ENCODE measurements at places on chromosomes 13 and 19. TPM values are rescaled to one million over a fixed set of nuclear protein-coding genes. Genes with fewer than 3 reads are reported as not detected.

DNA sequence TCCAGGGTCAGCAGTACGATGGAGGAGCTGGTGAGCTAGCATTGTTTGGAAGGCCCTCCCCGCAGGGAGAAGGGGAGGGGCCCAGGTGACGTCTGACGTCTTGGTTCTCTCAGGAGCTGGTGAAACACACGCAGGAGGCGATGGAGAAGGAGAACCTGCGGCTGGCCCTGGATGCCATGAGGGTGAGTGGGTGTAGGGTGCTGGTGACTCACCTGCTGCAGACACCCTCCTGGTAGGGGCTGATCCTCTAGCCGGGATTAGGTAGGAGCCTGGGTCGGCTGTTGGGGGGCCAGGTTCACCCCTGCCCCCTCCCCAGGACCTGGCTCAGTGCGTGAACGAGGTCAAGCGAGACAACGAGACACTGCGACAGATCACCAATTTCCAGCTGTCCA, 55.8 kb downstream of the VAV1 start:
- H3K27me3 ChIP-seq: no peaks in the 10 kb centered on the region
- no peak overlapping the region for H3K4me3 ChIP-seq
- no peaks in the 10 kb centered on the region for H3K36me3 ChIP-seq
- no peak overlapping the region for H3K27ac ChIP-seq

DNA sequence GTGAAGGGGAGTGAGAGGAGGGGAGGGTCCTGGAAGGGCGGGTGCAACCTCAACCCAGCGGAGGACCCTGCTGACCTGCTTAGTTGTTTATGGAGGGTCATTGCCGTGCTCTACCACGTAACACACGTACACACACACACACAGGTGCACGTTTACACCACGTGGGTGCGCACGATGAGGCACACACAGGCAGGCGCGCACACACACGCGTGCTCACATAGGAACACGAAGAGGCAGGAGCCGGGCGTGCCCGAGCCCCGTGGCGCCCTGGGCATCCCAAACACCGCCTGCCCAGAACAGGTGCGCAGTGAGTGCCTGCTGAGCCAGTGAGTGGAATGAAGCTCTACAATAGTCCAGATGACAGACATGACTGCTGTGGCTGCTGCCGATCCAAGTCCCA, 11.2 kb upstream of the MADCAM1 start:
- no peak overlapping the region for H3K27ac ChIP-seq
- H3K4me3 ChIP-seq: no peak overlapping the region
- H3K27me3 ChIP-seq: peaks cover 9% of the 10 kb centered on the region

DNA sequence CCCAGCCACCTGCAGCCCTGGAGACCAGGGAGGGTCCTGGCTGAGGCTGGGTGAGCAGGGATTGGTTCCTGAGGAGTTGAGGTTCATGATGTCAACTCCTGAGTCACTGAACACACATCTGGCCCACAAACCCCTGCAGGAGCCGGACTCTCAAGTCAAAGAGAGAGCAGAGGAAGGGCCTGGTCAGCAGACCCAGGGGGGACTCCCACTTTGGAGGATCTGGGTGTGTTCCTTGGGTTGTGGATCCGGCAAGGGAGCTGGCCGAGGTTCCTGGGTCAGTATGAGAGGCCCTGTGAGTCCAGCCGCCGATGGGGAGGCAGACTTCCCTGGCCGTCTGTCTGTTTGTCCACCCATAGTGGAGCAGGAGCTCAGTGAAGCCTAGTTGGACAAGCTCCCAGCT, 4.0 kb downstream of the SLC7A10 start:
- no peaks in the 10 kb centered on the region for H3K36me3 ChIP-seq
- peaks cover 6% of the 10 kb centered on the region for H3K4me1 ChIP-seq
- no peak overlapping the region for H3K4me3 ChIP-seq
- H3K27ac ChIP-seq: no peak overlapping the region
- H3K27me3 ChIP-seq: no peaks in the 10 kb centered on the region
- DNase-seq: no peak

DNA sequence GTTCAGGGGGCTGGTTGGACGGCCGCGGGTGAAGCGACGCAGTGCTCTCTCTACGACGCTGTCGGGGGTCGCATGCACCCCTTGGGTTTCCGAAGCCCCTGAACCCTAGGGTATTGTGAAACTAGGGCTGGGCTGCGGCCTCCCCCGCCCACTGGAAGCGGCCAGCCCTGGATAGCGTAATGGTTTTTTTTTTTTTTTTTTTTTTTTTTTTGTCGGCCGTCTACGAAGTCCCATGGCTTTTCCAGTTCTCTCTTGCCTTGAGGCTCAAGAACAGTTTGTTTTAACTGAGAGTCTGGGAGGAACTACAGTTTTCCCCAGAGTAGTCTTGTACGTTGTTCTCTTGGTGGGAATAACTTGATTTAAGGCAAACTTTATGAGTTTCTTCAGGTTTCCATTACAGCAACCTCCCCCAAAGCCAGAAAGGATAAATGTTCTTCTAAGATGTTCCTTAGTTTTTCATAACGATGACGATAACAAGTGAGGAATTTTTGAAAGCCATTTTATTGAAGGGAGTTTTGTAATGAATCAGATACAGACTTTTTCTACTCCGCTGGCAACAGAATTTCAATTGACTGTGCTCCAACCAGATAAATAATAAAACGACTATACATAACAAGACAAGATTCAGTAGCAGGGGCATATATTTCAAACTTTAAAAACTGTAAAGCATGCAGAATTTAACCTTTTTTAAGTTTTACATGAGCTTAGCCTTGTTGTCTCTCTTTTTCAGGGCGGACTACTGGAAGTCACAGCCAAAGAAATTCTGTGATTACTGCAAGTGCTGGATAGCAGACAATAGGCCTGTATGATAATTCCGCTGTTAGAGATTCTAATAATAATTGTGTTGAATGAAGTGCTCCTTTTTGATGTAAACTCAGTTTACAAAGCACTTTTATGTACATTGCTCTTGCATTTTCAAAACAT, 867 bp downstream of the WBP4 start:
- peaks cover 40% of the 10 kb centered on the region for H3K4me1 ChIP-seq
- H3K27ac ChIP-seq: peak overlapping the region; percentile 99
- no peaks in the 10 kb centered on the region for H3K27me3 ChIP-seq
- H3K4me3 ChIP-seq: peak overlapping the region; percentile 83
- H3K36me3 ChIP-seq: peaks cover 4% of the 10 kb centered on the region

- peaks cover 16% of the 10 kb centered on the region for H3K27me3 ChIP-seq
- H3K36me3 ChIP-seq: no peaks in the 10 kb centered on the region
- no peaks in the 10 kb centered on the region for H3K4me1 ChIP-seq
- no peak for DNase-seq
Observed at GRCh38 chr19:51713319-51714285, 10.2 kb downstream of the HAS1 start.

- no peak for DNase-seq
- no peak overlapping the region for H3K27ac ChIP-seq
- no peaks in the 10 kb centered on the region for H3K27me3 ChIP-seq
- H3K36me3 ChIP-seq: no peaks in the 10 kb centered on the region
Observed at GRCh38 chr19:18924684-18925213, 5.2 kb downstream of the DDX49 start.

- H3K4me3 ChIP-seq: no peak overlapping the region
- no peaks in the 10 kb centered on the region for H3K27me3 ChIP-seq
- no peak overlapping the region for H3K27ac ChIP-seq
- DNase-seq: no peak
- H3K4me1 ChIP-seq: no peaks in the 10 kb centered on the region
- peaks cover 7% of the 10 kb centered on the region for H3K36me3 ChIP-seq
Observed at GRCh38 chr13:24459234-24459633, 53.3 kb downstream of the PARP4 start.

DNA sequence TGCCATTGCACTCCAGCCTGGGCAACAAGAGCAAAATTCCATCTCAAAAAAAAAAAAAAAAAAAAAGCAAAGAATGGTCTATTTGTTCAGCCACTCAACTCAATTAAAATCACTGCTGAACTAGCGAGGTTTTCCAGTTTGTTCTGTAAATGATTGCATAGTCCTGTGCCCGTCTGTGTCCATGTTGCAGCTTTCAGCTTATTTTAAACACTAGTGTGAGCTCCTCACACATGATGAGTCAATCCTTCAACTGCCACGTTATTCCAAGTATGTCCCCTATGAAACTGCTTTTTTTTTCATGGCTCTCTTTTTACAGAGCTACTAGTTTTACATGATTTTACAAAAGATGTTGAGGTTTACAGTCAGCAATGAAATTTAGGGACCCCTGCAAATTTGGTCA, 12.2 kb downstream of the SUGP2 start:
- DNase-seq: no peak
- peaks cover 2% of the 10 kb centered on the region for H3K36me3 ChIP-seq
- H3K27ac ChIP-seq: peak overlapping the region; percentile 25
- no peak overlapping the region for H3K4me3 ChIP-seq

- no peak for DNase-seq
- H3K4me3 ChIP-seq: no peak overlapping the region
Observed at GRCh38 chr19:55441319-55441691, 1.8 kb downstream of the SHISA7 start.

DNA sequence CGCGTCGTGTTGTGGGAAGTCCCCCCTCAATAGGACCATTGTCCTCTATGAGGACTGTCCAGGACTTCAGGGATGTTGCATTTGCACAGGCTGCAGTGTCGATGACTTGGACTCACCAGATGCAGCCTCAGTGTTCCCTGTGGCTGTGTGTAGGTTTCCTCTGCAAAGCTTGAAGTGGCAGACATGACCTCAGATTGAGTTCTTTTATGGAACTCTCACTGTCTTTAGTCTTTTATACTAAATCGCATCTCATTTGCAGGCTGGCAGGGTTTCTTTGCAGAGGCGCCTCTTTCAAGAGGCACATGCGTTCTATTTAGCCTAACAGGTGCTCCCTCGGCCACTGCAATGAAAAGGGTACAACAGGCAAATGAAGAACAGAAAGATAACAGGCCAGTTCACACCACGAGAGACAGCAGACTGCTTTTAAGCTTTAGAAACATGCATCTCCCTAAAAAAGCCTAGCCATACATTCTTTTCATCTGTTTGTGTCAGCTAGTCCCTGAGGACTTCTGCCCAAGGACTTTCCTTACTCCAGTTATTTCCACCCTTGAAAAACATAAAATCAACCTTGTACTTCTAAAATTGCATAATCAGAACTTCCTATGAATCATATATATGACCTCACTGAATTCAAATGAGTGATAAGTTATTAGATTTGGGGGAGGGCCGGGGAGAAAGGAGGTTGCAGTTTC, 118.4 kb downstream of the RAB20 start:
- peaks cover 3% of the 10 kb centered on the region for H3K36me3 ChIP-seq
- peak overlapping the region; percentile 70 for H3K27ac ChIP-seq
- H3K4me1 ChIP-seq: no peaks in the 10 kb centered on the region
- H3K4me3 ChIP-seq: no peak overlapping the region
- DNase-seq: no peak
- H3K27me3 ChIP-seq: no peaks in the 10 kb centered on the region

- H3K27ac ChIP-seq: no peak overlapping the region
- no peak for DNase-seq
- H3K27me3 ChIP-seq: no peaks in the 10 kb centered on the region
- H3K36me3 ChIP-seq: no peaks in the 10 kb centered on the region
- H3K4me3 ChIP-seq: no peak overlapping the region
- no peaks in the 10 kb centered on the region for H3K4me1 ChIP-seq
Observed at GRCh38 chr13:57340878-57341277, 173.9 kb downstream of the PRR20E start.

DNA sequence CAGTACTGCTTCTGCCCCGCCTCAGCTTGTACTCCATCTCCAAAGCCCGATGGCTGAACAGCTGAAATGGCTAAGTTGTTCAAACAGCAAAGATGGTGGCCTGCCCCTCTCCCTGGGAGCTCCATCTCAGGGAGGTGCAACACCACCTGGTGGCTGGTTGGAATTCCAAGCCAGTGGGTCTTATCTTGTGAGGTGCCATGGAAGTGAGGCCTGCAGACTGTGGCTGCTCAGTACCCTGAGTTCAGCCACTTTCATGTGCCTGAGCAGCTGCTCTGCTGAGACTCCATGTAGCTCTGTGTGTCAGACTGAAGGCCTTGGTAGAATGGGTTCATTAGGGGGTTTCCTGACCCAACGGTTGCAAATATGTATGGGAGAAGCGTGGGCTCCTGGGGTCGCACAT, 67.3 kb upstream of the SPRY2 start:
- no peaks in the 10 kb centered on the region for H3K27me3 ChIP-seq
- no peaks in the 10 kb centered on the region for H3K4me1 ChIP-seq
- H3K27ac ChIP-seq: no peak overlapping the region
- H3K36me3 ChIP-seq: no peaks in the 10 kb centered on the region

DNA sequence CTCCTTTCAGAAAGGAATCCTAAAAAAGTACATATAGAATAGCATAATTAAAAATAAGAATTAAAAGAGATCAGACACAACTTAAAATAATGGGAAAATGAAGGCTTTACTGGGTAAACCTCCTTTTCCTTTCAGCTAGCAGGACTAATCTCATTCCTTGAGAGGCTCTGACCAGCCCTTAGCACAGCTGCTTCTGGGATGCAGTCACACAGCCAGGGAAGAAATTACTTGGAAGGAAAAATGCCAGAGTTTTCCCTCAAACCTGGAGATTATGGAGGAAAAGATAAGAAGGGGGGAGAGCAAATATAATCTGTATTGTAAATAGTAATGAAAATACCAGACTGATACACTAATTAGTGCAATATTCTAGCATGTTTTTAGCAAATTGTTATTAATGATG, 91.8 kb downstream of the LRCH1 start:
- no peak overlapping the region for H3K27ac ChIP-seq
- H3K4me1 ChIP-seq: peaks cover 18% of the 10 kb centered on the region
- H3K36me3 ChIP-seq: no peaks in the 10 kb centered on the region
- no peak overlapping the region for H3K4me3 ChIP-seq

- H3K27ac ChIP-seq: peak overlapping the region; percentile 98
- no peaks in the 10 kb centered on the region for H3K27me3 ChIP-seq
- peaks cover 17% of the 10 kb centered on the region for H3K4me1 ChIP-seq
- no peak overlapping the region for H3K4me3 ChIP-seq
- DNase-seq: no peak
- no peaks in the 10 kb centered on the region for H3K36me3 ChIP-seq
Observed at GRCh38 chr19:16073988-16074387, 2.3 kb upstream of the TPM4 start.

GRCh38 chr13:28177327-28177726, 39.0 kb downstream of the PAN3 start:
- H3K27me3 ChIP-seq: no peaks in the 10 kb centered on the region
- DNase-seq: no peak
- peaks cover 24% of the 10 kb centered on the region for H3K36me3 ChIP-seq
- H3K27ac ChIP-seq: no peak overlapping the region
- H3K4me3 ChIP-seq: no peak overlapping the region

GRCh38 chr19:35360880-35361420, 2.7 kb downstream of the FFAR3 start:
- H3K36me3 ChIP-seq: no peaks in the 10 kb centered on the region
- H3K4me3 ChIP-seq: no peak overlapping the region
- no peak for DNase-seq
- peaks cover 11% of the 10 kb centered on the region for H3K27me3 ChIP-seq

GRCh38 chr19:31254180-31254551, 95.1 kb downstream of the TSHZ3 start:
- H3K36me3 ChIP-seq: no peaks in the 10 kb centered on the region
- no peak overlapping the region for H3K4me3 ChIP-seq
- H3K4me1 ChIP-seq: peaks cover 3% of the 10 kb centered on the region
- H3K27me3 ChIP-seq: no peaks in the 10 kb centered on the region
- DNase-seq: no peak
- no peak overlapping the region for H3K27ac ChIP-seq

GRCh38 chr13:74646091-74646490, 511.9 kb upstream of the KLF12 start:
- no peaks in the 10 kb centered on the region for H3K36me3 ChIP-seq
- H3K4me1 ChIP-seq: no peaks in the 10 kb centered on the region
- no peaks in the 10 kb centered on the region for H3K27me3 ChIP-seq

- no peaks in the 10 kb centered on the region for H3K27me3 ChIP-seq
- H3K27ac ChIP-seq: peak overlapping the region; percentile 63
- H3K4me1 ChIP-seq: peaks cover 12% of the 10 kb centered on the region
- no peak overlapping the region for H3K4me3 ChIP-seq
- DNase-seq: peak; percentile 7
Observed at GRCh38 chr19:46133101-46133627, 8.7 kb upstream of the IGFL3 start.

HRC gene
- total RNA-seq: 0.60 TPM

ZNF429 gene
- 9.8 TPM for total RNA-seq

ZNF763 gene
- 8.2 TPM for total RNA-seq

ZNF256 gene
- total RNA-seq: 2.6 TPM

EFNB2 gene
- 20.8 TPM for total RNA-seq

IGSF23 gene
- total RNA-seq: not detected

PGLYRP2 gene
- total RNA-seq: not detected
